Fibroblast of lung (primary cell): ENCODE measurements at places on chromosomes 4 and X. TPM values are rescaled to one million over a fixed set of nuclear protein-coding genes. Genes with fewer than 3 reads are reported as not detected.

CT45A10 gene
- not detected in 2 replicates for polyA plus RNA-seq

AR gene
- polyA plus RNA-seq = 10.8 and 12.5 TPM in 2 replicates

IRF2 gene
- polyA plus RNA-seq = 32.5 and 42.3 TPM in 2 replicates

- DNase-seq = no peak
Observed at GRCh38 chr4:180081072-180081471, 2162.1 kb upstream of the TENM3 start.

DNA sequence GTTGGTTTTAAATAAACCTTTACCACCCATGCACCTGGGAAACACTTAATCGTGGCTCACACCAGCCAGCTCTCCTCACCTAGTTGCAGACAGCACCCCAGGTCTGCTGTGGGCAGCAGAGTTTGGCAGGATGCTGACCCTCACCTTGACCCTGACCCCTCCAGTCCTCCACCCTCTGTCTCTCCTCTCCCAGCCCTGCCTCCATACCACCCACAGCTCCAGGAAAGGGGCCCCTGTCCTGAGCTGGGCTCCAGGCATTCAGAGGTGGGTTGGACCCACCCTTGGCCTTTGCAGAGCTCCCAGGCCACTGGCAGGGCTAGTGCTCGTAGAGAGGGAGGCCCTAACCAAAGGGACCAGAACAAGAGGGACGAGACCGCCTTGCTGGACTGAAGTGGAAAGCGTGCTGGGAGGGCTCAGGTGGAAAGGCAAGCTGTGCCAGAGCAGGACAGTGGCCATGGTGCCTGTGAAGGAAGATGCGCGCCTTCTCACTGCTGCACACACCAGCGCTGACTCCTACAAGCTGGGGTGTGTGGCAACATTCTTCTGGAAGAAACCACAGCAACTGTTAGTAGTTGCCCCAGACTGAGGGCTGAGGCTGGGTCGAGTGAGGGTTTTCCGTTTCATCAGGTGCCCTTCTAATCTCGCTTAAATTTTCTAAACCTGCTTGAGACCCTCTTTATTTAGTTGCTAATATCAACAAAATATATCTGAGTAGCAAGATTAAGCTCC, 10.7 kb upstream of the S100P start:
- no peak for DNase-seq

GRCh38 chr4:123807866-123808265, 411.3 kb downstream of the SPRY1 start:
- no peak for DNase-seq
